ENCODE measurements at places on chromosomes 3 and 15.

GRCh38 chr3:43522727-43523362 lies 99.0 kb downstream of the ANO10 start:
- no peak for DNase-seq

GRCh38 chr3:89787485-89787884 lies 680.1 kb downstream of the EPHA3 start:
- no peak for DNase-seq

- peak; percentile 37 for DNase-seq
Measured at GRCh38 chr3:59502806-59503205, 453.0 kb upstream of the CFAP20DC start.

DNA sequence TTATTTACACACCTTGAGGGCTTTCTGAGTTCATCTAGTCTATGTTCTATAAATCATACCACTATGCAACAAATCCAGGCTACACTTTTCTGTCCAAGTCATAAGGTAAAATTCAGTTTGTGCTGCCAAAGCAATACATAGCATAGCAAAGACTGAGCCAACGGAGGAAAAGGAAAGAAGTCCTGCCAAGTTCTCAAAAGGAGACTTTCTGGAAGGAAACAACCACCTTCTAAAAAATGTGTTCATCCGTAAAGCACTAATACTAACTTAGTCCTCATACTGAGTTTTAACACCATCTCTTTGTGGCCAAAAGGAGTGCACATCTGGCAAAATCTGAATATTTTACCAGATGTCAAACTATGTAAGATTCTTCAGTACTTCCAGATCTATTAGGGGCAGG lies 620.2 kb downstream of the RBMS3 start:
- DNase-seq: no peak

DNA sequence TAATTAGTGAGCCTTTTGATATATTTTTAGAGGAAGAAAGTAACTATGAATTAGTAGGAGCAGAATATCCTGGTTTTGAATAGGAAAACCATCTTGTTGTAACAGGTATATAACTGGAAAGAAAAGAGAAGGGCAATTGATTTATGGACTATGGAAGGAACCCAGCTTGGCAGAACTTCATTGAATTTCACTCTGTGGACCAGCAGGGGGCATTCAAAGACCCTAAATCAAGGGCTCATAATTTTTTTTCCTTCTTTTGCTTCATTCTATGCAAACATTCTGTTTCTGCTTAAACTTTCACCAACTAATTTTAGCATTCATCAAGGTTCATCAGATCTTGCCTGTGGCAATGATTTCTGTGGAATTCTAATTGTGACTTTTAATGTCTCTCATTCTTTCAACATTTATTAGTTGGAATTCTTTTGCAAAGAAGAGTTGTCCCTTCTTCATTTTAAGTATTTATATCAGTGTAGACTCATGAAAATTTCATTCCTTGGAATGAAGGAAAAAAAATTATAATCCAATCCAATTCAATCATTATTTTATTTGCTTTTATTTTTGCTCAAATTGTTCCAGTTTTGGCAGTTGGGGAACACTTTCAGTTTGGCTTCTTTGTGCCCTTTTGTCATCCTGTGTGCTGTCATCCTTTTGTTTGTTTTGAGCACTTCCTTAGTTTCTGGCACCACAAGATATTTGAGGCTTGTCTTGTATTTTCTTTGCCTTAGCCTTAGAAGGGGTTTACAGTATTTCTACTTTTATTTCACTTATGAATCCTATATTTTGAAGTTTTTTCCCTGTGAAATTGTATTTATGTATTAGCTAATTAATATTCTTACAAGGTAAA lies 30.4 kb downstream of the NXPE3 start:
- DNase-seq: peak; percentile 24

DNA sequence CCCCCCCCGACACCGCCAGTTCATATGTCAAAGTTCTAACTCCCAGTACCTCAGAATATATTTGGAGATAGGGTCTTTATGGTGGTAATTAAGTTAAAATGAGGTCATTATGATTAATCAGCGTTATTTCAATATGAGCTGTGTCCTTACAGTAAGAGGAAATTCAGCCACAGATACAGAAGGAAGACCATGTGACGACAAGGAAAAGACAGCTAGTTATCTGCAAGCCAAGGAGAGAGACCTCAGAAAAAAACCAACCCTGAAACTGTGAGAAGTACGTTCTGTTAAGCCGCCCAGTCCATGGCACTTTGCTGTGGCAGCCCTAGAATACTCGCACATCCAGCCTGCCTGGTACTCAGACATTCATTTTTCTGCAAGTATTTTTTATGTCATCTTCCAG lies 62.3 kb upstream of the ARL8B start:
- no peak for DNase-seq

DNA sequence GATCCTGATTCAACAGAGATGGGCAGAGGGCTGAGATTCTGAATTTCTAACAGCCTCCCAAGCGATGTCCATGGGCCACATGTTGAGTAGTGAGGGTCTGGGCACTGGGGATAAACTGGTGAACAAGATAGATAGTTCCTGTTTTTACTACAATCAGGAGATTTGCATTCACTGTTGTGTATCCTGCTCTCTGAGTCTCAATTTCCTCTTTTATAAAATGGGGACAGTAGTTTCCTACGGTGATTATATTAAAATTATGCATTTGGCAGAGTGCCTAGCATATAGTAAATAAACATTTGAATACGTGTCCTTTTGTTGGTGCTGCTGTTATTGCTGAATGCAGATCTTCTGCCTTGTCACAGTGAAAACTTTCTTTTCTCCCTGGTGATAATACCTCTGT lies 102.5 kb downstream of the MYH15 start:
- no peak for DNase-seq

DNA sequence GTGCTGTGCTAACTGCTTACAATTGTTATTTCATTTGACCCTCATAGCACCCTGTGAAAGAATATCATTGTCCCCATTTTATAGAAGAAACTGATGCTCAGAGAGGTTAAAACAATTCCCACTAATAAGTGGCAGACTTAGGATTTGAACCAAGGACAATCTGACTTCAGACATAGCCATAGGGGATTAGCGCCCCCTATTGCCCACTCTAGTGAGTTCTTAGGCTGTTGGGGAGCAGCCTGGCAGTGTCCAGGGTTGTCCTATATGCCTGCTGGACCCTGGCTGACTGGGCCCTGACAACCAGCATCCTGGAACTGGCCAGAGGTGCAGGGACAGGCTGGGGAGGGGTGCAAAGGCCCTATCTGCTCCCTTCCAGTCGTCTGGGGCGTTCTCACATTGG lies 15.4 kb downstream of the DPH3 start:
- no peak for DNase-seq

- no peak for DNase-seq
Measured at GRCh38 chr3:14256561-14257342, 78.1 kb downstream of the LSM3 start.
